Neural crest cell (in vitro differentiated cells): ENCODE measurements at places on chromosomes 4 and X. TPM values are rescaled to one million over a fixed set of nuclear protein-coding genes. Genes with fewer than 3 reads are reported as not detected.
A peak's percentile ranks its signal among the peaks of the same experiment; 100 is the strongest.

The KDM6A gene
- 20.2 and 21.4 TPM in 2 replicates for total RNA-seq

The RPL39 gene
- 2,047 and 2,088 TPM in 2 replicates for total RNA-seq

The STBD1 gene
- total RNA-seq: 0.47 and 0.57 TPM in 2 replicates

The UGT2B10 gene
- total RNA-seq: not detected in 2 replicates

The TMPRSS11A gene
- total RNA-seq: not detected in 2 replicates

The HPGDS gene
- total RNA-seq: not detected in 2 replicates

The HNRNPD gene
- total RNA-seq: 610 and 642 TPM in 2 replicates

The IL1RAPL1 gene
- 2.7 and 2.9 TPM in 2 replicates for total RNA-seq

The SRPK3 gene
- 0.14 and 0.30 TPM in 2 replicates for total RNA-seq

The DCAF12L2 gene
- total RNA-seq: 2.9 and 3.3 TPM in 2 replicates

The AMTN gene
- total RNA-seq: not detected in 2 replicates

GRCh38 chr4:11647433-11647832, 218.7 kb upstream of the HS3ST1 start:
- H3K4me3 ChIP-seq: no peak overlapping the region
- no peak for DNase-seq
- no peaks in the 10 kb centered on the region for H3K36me3 ChIP-seq
- H3K27me3 ChIP-seq: no peaks in the 10 kb centered on the region

- H3K27ac ChIP-seq: no peak overlapping the region
- H3K4me1 ChIP-seq: peaks cover 8% of the 10 kb centered on the region
- peaks cover 9% of the 10 kb centered on the region for H3K36me3 ChIP-seq
- no peak overlapping the region for H3K4me3 ChIP-seq
- no peak for DNase-seq
These were observed 88.0 kb downstream of the RAB28 start for GRCh38 chr4:13396161-13396560.

GRCh38 chr4:132383571-132384199, 765.4 kb upstream of the PCDH10 start:
- DNase-seq: no peak
- no peak overlapping the region for H3K27ac ChIP-seq
- no peaks in the 10 kb centered on the region for H3K4me1 ChIP-seq

DNA sequence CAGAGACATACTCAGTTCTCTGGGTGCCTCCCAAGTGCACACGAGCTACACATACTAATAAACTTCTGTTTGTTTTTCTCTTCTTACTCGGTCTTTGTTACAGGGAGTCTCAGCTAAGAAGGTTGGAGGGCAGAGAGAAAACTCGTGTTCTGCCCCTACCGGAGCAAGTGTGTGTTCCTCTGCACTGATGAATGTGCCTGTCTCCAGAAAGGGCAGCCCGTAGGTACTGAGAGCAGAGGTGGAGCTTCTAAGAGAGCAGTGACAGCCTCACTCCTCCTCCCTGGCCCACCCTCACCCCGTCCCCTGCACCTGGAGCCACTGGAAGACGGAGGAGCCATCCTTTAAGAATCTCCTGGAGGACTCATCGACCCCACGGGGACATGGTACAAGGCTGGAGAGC, 67.6 kb downstream of the MTNR1A start:
- H3K27me3 ChIP-seq: no peaks in the 10 kb centered on the region
- no peak overlapping the region for H3K27ac ChIP-seq
- DNase-seq: no peak
- peaks cover 21% of the 10 kb centered on the region for H3K36me3 ChIP-seq
- H3K4me1 ChIP-seq: peaks cover 38% of the 10 kb centered on the region
- H3K4me3 ChIP-seq: no peak overlapping the region

DNA sequence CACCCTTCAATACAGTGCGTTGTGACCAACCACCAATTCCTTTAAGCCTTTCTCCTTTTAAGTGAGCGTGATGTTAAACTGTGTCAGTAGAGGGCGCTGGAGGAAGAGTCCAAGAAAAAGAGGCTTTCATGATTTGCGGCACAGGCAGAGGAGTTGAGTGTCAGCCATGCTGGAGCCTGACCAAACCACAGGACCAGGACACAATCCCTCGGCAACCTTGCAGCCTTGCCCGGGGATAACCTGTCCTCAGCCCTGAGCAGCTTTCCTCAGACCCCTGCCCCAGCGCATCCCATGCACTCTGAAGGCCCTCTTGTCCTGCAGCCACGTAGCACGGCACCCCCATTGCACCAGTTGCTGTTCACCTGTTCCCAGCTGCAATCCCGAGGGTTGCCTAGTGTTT, 53.5 kb upstream of the SMIM31 start:
- peak; percentile 15 for DNase-seq
- H3K27me3 ChIP-seq: no peaks in the 10 kb centered on the region
- no peaks in the 10 kb centered on the region for H3K4me1 ChIP-seq
- no peak overlapping the region for H3K4me3 ChIP-seq
- no peaks in the 10 kb centered on the region for H3K36me3 ChIP-seq

GRCh38 chr4:76339364-76339763, 32.8 kb downstream of the STBD1 start:
- H3K4me1 ChIP-seq: peaks cover 16% of the 10 kb centered on the region
- no peak overlapping the region for H3K4me3 ChIP-seq
- peaks cover 4% of the 10 kb centered on the region for H3K27me3 ChIP-seq
- DNase-seq: no peak

DNA sequence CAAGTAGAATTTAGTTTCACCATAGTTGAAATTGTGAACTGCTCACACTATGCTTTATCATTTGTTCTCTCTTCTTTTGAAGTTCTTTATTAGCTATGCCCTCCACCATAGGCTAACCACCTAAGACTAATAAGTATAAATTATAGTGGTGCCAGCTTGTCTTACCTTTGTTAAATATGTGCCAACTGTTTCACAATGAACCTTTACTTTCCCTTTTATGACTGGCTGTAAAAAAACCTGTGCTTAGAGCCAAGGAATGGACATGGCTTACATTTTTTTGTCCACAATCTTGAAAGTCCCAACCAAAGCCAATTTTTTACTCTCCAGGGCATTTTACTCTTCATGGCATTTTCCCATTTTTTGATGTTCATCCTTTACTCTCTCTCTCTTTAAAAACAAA, 123.5 kb upstream of the LEF1 start:
- no peaks in the 10 kb centered on the region for H3K4me1 ChIP-seq
- H3K27ac ChIP-seq: no peak overlapping the region
- H3K4me3 ChIP-seq: no peak overlapping the region
- no peaks in the 10 kb centered on the region for H3K36me3 ChIP-seq

GRCh38 chrX:13863324-13863723, 46.4 kb upstream of the GPM6B start:
- peak overlapping the region; percentile 64 for H3K27ac ChIP-seq
- H3K4me1 ChIP-seq: peaks cover 34% of the 10 kb centered on the region
- no peak for DNase-seq
- H3K36me3 ChIP-seq: peaks cover 4% of the 10 kb centered on the region
- H3K27me3 ChIP-seq: no peaks in the 10 kb centered on the region
- no peak overlapping the region for H3K4me3 ChIP-seq

DNA sequence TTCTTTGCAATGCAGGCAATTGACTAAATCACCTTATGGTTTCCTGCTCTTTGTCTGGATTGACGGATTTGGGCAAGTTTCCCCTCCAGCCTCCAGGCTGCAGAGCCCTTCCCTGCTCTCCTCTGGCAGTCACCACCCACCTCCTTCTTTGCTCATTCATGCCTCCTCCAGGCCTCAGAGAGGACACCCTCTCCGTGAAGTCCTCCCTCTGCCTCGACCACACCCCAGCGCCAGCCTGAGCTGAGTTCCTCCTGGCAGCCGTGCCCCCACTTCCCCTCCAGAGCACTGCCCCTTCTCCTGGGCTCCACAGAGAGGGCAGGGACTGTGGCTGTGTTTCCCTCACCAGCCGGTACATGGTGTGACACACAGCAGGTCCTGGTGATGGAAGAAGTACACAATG, 53.7 kb downstream of the DCTD start:
- peak overlapping the region; percentile 43 for H3K27ac ChIP-seq
- H3K4me3 ChIP-seq: no peak overlapping the region
- H3K4me1 ChIP-seq: peaks cover 29% of the 10 kb centered on the region

- no peaks in the 10 kb centered on the region for H3K36me3 ChIP-seq
- no peak overlapping the region for H3K27ac ChIP-seq
- no peak overlapping the region for H3K4me3 ChIP-seq
- H3K4me1 ChIP-seq: no peaks in the 10 kb centered on the region
These were observed 200.8 kb upstream of the GIMD1 start for GRCh38 chr4:106569146-106570031.

GRCh38 chr4:54322818-54323417, 93.8 kb downstream of the PDGFRA start:
- peaks cover 7% of the 10 kb centered on the region for H3K4me1 ChIP-seq
- H3K27me3 ChIP-seq: no peaks in the 10 kb centered on the region
- H3K4me3 ChIP-seq: no peak overlapping the region
- H3K27ac ChIP-seq: no peak overlapping the region
- peak; percentile 64 for DNase-seq
- H3K36me3 ChIP-seq: peaks cover 9% of the 10 kb centered on the region

DNA sequence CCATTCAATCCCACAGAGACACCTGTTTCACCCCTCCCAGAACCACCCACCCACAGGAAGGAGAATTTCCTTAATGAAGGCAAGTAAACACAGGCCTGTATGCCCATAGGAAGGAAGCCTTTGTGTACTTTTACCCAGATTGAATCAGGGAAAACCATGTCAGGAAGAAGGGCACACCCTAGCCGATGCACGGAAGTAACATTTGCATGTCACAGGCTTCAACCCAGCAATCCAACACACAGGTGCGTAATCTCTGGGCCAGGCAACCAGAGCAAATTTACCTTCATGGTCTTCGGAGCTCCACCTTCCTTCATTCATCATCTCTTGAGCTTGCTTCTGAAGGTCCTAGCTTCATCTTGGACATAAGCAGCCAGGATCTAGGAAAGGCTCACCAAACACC, 206.3 kb downstream of the SHROOM3 start:
- H3K36me3 ChIP-seq: peaks cover under 1% of the 10 kb centered on the region
- H3K27me3 ChIP-seq: no peaks in the 10 kb centered on the region
- H3K4me3 ChIP-seq: no peak overlapping the region
- no peaks in the 10 kb centered on the region for H3K4me1 ChIP-seq
- H3K27ac ChIP-seq: no peak overlapping the region

- H3K4me1 ChIP-seq: peaks cover 8% of the 10 kb centered on the region
- H3K4me3 ChIP-seq: no peak overlapping the region
- no peaks in the 10 kb centered on the region for H3K27me3 ChIP-seq
- H3K36me3 ChIP-seq: peaks cover 7% of the 10 kb centered on the region
- DNase-seq: no peak
These were observed 169.1 kb upstream of the PCDH18 start for GRCh38 chr4:137701401-137701800.

DNA sequence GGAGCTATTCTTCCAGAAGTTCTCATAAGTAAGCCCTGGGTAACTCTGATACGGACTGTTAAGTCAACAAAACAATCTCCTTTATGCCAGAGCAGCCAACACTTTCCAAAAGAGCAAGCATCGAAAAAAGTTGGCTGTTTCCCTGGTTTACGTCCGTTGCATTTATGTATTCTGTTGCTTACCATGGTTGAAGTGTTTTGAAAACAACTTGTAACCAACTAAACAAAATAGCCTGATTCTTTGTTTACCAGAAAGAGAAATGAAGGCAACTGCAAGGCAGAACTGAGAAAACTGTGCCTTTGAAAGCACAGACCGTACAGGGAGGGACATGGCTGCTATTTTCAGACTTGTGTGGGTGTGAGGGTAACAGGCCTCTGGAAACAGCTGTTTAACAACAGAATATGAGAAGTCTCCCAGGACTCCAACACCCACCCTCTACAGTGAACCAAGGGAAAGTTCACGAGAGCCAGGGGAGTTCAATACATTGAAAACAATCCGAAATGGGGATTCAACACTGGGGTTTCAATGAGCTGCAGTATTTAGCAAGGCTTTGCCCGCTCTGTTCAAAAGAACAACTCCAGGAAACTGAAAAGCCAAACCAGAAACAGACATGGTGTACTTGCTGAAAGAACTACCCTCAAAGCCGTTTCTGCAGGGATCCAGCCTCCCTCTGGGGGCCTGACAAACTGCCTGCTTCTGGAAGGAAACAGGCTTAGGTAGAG, 95.8 kb upstream of the EGFL6 start:
- H3K36me3 ChIP-seq: peaks cover 2% of the 10 kb centered on the region
- H3K27me3 ChIP-seq: no peaks in the 10 kb centered on the region
- no peak for DNase-seq
- peaks cover 39% of the 10 kb centered on the region for H3K4me1 ChIP-seq
- peak overlapping the region; percentile 93 for H3K27ac ChIP-seq

DNA sequence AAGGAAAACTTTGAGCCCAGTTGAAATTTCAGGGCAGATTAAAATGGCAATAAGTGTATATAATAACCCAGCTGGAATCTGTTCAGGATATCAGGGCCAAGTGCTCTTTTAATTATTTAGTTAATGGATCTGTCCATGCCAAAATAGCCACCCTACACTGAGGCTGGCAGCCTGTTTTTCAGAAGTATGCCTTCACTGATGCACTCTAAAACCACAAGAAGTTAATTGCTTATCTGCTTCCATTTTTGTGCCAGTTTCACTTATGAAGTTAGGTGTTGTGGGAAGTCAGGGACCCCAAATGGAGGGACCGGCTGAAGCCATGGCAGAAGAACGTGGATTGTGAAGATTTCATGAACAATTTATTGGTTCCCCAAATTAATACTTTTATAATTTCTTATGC, 960.3 kb downstream of the C4orf33 start:
- H3K4me3 ChIP-seq: no peak overlapping the region
- no peak for DNase-seq
- H3K4me1 ChIP-seq: peaks cover 20% of the 10 kb centered on the region
- no peak overlapping the region for H3K27ac ChIP-seq
- no peaks in the 10 kb centered on the region for H3K27me3 ChIP-seq

- H3K27ac ChIP-seq: no peak overlapping the region
- H3K4me3 ChIP-seq: no peak overlapping the region
- no peak for DNase-seq
- H3K4me1 ChIP-seq: peaks cover 13% of the 10 kb centered on the region
- no peaks in the 10 kb centered on the region for H3K36me3 ChIP-seq
- H3K27me3 ChIP-seq: no peaks in the 10 kb centered on the region
These were observed 90.8 kb downstream of the COL25A1 start for GRCh38 chr4:109211671-109212070.

DNA sequence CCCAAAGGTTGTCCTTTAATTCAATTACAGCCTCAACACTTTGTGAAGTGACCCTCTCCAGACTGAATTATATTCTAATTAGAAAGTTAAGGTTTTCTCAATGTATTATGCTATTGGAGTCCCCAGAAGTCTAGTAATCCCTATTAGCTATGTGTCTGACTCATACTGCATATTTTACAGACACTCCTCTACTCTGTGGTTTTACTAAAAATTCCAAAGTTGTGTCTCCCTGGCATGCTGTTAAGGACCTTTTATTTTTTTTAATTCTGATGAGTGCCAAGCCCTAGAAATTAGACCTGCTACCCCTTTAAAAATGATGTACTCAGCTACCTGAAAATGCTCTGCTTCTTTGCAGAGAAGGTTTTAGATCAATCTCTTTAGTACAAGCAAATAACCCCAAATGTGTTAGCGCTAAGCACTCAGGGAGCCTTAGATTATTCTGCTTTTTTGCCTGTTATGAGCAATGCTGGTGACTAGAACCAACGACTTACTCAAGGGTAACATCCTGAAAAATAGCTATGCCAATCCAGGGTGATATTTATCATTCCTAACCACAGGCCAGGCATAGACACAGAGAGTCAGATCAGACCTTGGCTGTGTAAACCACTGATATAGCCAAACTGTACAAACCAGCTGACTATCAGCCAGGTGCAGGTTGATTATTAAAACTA, 26.1 kb upstream of the CXCL13 start:
- no peaks in the 10 kb centered on the region for H3K4me1 ChIP-seq
- no peak overlapping the region for H3K27ac ChIP-seq
